ENCODE measurements at places on chromosomes 2 and 18.

- no peak for DNase-seq
These were observed 849.0 kb downstream of the RNF144A start for GRCh38 chr2:7766088-7766722.

DNA sequence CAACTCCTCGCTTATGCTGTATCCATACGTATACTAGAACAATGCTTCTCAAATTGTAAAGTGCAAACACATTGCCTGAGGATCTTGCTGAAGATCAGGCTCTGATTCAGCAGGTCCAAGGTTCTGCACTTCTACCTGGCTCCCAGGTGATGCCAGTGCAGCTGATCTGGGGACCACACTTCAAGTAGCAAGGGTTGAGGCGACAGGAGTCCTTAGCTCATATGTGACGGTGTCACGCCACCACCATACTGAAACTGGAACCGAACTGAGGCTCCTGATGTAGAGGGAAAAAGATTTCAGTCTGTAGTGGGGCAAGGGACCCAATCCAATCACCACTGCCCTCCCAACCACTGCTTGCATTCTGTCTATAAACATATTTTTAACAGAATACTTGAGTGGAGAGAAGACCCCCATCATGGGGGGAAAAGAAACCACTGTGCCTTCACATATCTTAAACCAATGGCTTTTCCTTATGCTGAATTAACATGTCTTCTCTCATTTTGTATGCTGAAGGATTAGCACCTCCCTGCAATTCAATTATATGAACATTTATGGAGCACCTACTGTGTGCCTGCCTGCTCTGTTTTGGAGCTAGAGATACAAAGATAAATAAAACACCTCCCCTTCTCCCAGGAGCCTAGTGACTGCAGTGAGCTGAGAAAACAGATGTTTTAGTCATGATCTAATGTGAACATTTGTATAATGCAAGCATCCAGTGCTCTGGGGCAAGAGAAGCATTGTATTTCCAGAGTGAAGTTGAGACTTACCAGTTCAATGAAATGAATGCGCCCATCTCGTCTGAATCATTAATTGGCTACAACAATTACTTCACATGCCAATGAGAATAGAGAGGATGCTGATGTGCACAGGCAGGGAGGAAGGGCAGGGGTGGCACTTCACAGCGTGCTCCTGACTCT is 6.6 kb upstream of the ASAP2 start:
- DNase-seq, result no peak

GRCh38 chr2:23904215-23904614 is 22.7 kb downstream of the ATAD2B start:
- DNase-seq, result no peak

- DNase-seq, result no peak
These were observed 12.1 kb upstream of the FAHD2A start for GRCh38 chr2:95390272-95390880.

- DNase-seq, result peak; percentile 66
These were observed 195.4 kb downstream of the FAM210A start for GRCh38 chr18:13530879-13531387.

DNA sequence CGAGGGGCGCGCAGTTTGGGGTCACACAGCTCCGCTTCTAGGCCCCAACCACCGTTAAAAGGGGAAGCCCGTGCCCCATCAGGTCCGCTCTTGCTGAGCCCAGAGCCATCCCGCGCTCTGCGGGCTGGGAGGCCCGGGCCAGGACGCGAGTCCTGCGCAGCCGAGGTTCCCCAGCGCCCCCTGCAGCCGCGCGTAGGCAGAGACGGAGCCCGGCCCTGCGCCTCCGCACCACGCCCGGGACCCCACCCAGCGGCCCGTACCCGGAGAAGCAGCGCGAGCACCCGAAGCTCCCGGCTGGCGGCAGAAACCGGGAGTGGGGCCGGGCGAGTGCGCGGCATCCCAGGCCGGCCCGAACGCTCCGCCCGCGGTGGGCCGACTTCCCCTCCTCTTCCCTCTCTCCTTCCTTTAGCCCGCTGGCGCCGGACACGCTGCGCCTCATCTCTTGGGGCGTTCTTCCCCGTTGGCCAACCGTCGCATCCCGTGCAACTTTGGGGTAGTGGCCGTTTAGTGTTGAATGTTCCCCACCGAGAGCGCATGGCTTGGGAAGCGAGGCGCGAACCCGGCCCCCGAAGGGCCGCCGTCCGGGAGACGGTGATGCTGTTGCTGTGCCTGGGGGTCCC is at the start of gene ITGA4:
Gene ITGA4 (plus strand): TSS at position 266 of the 620 bp plus-strand sequence. CDS start 269 bp downstream, at position 535.
- DNase-seq, result peak; percentile 92

- no peak for DNase-seq
These were observed 45.7 kb downstream of the FAM210A start for GRCh38 chr18:13680612-13681011.

DNA sequence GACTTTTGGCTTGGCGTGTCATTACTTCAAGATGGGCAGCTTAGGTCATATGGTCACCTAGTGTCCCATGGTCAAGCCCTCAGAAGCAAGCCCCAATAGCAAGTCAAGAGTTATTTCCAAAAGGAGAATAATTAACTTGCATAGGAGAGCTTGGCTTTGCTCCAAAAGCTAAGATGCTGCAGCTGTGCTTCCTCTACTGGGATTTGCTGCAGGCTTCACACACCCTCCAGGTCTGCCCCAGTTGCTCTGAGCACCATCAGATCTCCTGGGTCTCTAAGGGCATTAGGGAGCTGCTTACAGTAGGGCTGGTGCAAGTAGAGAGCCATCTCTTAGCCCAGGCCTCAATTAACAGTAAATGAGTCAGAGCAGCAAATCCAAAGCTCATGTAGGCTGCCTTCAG is 46.6 kb downstream of the THUMPD2 start:
- no peak for DNase-seq

DNA sequence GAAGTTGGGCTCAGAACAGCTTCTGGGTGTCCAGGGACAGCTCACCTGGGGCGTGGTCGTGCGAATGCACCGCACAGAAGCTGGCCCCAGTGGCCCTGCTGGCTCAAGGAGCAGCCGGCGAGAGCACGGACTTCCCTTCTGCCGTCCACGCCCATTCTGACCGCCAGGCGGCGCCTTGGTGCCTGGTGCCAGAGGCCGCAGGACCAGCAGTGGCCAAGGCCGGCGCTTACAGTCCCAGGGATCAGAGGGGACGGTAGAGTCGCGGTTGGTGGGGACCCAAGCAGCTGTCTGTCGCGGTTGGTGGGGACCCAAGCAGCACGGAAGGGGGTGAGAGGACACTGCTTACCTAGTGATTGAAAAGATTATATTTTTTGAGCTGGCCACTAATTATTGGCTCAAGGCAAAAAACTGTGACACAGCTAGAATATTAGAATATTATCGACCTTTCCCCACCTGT is 25.7 kb downstream of the NPPC start:
- DNase-seq, result no peak

DNA sequence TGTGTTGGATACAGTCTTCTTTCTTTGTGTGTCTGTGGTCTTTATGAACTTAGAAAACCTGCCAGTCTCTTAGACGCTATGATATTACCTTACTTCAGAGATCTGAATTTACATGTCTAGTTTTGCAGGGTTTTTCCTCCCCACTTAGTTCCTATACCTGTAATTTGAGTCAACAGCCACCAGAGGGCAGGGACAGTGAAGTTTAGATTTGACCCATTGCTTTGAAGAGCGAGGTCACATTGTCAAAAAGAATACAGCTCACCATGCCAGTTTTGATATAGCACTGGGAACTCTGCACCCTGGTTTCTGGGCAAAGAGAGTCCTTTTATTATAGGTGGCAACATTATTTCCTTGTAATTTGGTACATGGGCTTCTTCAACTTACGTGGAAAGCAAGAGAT is 102.3 kb downstream of the MAPK4 start:
- DNase-seq, result no peak

GRCh38 chr2:65834771-65835475 is 402.5 kb upstream of the SPRED2 start:
- no peak for DNase-seq

- no peak for DNase-seq
These were observed 47.6 kb upstream of the OTOS start for GRCh38 chr2:240187989-240188590.

Data from GDM1 (cell line).